AG04450 (cell line): ENCODE measurements at places on chromosomes 2 and 18. TPM values are rescaled to one million over a fixed set of nuclear protein-coding genes. Genes with fewer than 3 reads are reported as not detected.

GRCh38 chr2:191806396-191806795 is 40.5 kb downstream of the CAVIN2 start:
- DNase-seq = no peak

Gene COL5A2
- 269 and 305 TPM in 2 replicates for polyA plus RNA-seq

DNA sequence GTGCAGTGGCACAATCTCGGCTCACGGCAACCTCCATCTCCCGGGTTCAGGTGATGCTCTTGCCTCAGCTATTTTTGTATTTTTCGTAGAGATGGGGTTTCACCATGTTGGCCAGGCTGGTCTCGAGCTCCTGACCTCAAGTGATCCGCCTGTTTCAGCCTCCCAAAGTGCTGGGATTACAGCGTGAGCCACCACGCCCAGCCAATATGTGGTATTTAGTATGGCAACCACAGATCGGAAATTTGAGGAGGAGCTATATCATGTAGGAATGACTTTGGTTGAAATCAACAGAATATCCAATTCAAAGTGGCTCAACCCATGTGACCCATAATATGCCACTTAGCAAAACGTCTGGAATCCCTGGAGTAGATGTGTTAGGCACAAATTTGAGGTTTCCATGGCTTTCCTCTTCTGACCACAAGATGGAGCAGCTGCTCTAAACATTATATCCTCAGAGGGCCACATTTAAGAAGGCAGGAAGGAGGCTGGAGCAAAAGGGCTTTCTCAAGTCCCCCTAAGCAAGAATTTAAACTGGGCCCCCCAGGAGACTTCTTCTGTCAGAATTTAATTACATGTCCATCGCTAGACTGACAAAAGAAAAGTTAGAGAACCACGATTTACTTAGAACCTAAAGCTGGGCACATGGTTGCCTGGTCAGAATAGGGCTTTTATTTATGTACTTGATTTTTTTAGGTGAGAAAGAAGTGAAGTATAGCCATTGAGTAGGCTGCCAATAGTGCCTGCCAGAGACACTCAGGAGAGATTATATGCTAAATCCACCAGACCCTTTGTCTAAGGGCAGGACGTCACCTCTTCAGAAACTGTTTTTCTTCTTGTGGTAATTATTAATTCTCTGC is 49.6 kb upstream of the ITSN2 start:
- peak; percentile 43 for DNase-seq

GRCh38 chr2:61737841-61738240 is 116.0 kb downstream of the FAM161A start:
- DNase-seq = no peak

GRCh38 chr2:43085929-43086328 is 140.5 kb downstream of the ZFP36L2 start:
- no peak for DNase-seq

- no peak for DNase-seq
Measured at GRCh38 chr18:76589316-76589715, 94.3 kb upstream of the ZNF516 start.
